ENCODE measurements at places on chromosomes 4 and X.

GRCh38 chrX:47297874-47298273 is 65.1 kb downstream of the USP11 start:
- DNase-seq: no peak

GRCh38 chrX:109822861-109823260 is 89.8 kb upstream of the ACSL4 start:
- no peak for DNase-seq

- DNase-seq: no peak
These were observed 312.4 kb downstream of the ARHGAP10 start for GRCh38 chr4:148044089-148044911.

GRCh38 chr4:136864604-136865185 is 667.6 kb downstream of the PCDH18 start:
- DNase-seq: peak; percentile 32

GRCh38 chr4:33060674-33061542 is 2340.7 kb downstream of the PCDH7 start:
- DNase-seq: peak; percentile 45

DNA sequence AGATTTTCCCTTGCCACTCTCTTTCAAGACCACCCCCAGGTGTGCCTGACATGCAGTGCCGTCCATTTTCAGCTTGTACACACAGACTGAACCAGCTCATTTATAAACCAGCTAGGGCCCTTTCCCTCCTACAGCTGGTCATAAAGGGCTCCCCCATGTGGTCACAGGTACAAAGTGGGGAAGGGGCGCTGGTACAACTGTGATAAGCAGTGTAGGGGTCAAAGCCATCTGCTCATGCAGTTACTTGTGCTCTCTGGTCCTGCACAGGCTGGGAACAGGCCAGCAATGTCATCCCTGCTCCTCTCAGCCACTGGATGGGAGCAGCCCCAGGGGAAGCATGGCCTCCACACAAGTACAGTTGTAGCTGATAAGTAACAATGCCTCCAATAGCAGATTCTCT is 20.6 kb downstream of the GABRQ start:
- no peak for DNase-seq
